Stimulated activated CD4-positive, alpha-beta T cell treated with anti-CD3 and anti-CD28 coated beads, Interleukin-1b, Interleukin-23, amount 100 ng/mL, for 1 hour (primary cell): ENCODE measurements at places on chromosomes 7 and 10.

DNA sequence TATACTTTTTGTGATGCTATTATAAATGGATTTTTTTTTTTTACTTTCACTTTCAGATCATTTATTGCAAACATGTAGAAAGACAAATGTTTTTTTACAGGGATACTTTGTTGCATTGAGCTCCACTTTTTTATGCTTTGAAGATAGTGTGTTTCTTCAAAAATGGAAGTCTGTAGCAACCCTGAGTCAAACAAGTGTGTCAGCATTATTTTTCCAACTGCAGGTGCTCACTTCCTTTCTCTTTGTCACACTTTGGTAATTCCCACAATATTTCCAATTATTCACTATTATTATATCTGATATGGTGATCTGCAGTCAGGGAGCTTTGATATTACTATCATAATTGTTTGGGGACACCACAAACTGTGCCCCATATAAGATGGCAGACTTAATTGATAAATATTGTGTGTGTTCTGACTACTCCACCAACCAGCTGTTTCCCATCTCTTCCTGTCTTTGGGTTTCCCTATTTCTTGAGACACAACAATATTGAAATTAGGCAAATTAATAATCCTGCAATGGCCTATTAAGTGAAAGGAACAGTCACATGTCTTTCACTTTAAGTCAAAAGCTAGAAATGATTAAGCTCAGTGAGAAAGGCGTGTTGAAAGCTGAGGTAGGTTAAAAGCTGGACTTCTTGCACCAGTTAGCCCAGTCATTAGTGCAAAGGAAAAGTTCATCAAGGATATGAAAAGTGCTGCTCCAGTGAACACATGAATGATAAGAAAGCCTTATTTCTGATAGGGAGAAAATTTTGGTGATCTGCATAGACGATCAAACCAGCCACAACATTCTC, 231.3 kb upstream of the SH2B2 start:
- no peak for DNase-seq

GRCh38 chr7:130845581-130846085, 111.6 kb upstream of the KLF14 start:
- DNase-seq: no peak

- no peak for DNase-seq
These were observed 34.6 kb downstream of the IFT22 start for GRCh38 chr7:101287032-101287431.

DNA sequence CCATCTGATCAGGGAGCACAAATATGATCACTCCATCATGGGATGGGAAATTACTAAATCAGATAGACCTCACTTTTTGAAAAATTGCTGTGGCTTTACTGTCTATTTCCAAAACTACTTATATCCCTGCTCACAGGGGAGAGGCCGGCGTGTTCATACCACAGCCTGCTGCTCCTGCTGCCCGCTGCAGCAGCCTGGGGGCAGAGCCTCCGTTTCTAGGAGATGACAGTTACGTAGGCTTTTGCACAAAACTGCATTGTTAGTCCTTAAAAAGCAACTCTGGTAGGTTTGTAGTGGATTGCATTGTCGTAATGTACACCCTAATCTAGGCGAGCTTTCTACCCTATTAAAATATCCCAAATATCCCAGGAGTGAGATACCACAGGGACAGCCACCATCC, 203.7 kb downstream of the EBF3 start:
- DNase-seq: no peak

DNA sequence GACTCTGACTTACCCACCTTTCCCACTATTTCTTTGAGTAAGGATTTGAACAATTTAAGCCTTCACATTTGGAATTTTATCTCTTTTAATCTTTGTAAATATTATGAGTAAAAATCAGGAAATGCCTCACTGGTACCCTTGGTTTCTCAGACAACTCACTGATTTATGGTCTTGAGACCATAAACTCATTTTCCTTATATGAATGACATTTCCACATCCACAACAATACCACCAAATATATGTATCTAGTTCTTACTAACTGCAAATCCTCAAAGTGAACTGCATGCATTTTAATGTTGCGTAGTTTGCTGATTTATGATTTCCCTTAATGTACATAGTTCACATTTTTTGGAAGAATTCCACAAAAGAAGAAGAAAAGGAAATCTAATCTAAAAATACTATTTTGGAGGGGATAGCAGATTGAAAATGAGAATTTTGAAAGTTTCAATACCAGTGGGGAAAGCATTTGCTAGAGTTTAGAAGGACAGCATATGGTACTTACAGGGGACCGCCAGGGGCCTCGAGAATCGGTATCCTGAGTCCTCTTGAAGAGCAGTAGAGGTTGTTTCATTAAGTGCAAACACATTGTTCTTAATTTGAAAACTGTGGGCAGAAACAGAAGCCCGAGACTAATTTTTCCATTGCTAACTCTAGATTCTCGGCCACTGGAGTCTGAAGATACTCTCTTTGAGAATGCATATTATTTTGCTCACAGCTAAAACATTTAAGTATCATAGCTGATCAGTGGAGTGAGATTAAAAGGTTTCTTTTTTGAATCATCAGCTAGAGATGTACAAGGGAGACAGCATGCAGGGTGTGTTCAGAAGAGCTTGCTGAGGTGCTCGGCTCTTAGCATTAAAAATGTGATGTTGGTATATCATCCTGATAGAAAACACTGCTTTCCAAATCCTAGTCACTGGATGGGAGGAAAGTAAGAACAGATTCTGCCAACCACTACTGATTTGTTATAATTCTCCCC, 964.0 kb downstream of the GATA3 start:
- DNase-seq: no peak

DNA sequence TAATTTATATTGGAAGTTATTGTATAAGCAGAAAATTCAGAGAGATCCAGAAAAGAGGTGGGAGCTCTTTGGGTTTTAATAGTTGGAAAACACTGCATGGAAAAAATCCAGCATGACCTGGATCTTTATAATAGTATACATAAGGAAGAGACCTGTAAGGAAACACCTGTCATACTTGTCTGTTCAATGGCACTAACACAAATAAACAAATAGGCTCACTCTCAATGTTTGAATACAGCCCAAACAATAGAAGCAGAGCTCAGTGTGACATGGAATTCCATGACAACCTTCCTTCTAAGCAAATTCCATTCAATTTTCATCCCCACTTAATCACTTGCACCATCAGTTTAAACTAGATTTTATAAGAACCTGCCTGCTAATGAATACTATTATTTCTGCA, 31.7 kb downstream of the CISD1 start:
- no peak for DNase-seq

DNA sequence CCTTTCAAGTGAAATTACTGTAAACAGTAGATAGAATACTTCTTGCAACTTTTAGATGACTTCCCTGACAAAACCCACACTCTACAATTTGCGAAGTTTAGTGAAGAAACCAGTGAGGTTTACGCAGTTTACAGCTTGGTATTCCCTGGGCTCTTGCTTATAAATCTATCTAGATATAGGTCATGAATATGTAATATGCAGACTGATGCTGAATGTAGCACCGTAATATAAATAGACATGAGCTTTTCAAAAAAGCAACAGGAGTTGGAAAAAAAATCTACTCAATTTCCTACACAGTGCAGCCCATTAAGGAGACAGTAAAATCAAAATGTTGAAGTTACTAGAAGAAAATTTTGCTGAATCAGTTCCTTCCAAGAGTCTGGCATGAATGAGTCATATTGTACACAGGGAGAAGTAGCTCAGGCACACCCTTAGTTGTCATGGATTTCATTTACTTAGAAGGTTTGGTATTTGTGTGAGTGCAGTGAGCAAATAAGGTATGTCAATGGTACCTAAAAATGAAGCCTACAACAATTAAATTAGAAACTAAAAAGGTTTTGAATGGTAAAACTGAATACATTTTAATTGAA, 67.7 kb upstream of the NEUROD6 start:
- no peak for DNase-seq

DNA sequence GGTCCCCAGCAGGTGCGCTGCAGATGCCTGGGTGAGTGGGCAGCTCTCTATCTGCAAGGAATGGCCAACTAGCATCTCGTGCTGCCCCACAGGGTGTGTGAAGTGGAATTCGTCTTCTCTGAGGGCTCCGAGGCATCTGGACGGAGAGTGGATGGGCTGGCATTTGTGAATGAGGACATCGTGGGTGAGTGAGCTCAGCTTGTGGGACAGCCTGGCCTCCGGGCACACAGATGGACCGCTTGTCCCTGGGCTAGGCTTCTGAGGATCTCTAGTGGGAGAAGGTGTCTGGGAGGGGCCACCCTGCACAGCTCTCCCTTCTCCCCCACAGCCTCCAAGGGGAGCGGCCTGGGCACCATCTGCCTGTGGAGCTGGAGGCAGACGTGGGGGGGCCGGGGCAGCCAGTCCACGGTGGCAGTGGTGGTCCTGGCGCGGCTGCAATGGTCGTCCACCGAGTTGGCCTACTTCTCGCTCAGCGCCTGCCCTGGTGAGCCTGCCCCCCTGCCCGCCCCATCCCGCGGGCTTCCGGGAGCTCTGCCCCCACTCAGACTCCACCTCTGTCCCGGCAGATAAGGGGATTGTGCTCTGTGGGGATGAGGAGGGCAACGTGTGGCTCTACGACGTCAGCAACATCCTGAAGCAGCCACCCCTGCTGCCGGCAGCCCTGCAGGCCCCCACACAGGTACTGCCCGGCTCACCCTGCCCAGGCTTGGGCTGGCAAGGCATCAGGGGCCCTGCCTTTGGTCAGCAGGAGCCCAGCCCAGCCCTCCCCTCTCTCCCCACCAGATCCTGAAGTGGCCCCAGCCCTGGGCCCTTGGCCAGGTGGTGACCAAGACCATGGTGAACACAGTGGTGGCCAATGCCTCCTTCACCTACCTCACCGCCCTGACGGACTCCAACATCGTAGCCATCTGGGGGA, 6.3 kb downstream of the POLR2J start:
- no peak for DNase-seq

- DNase-seq: no peak
These were observed 20.0 kb downstream of the HYAL4 start for GRCh38 chr7:123864966-123865365.

DNA sequence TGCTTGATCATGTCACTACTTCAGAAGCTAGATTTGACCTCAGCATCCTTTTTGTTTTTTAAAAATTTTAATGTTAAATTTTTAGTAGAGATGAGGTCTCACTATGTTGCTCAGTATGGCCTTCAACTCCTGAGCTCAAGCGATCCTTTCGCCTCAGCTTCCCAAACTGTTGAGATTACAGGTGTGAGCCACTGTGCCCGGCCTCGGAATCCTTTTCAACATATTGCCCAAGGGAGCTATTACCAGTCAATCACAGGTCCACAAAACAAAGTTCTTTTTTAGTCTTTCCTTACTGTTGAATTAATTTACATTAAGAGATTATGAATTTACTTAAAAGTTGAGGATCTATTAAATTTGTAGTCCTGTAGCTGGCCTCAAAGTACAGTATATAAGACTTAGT, 37.7 kb downstream of the CCSER2 start:
- DNase-seq: no peak

- no peak for DNase-seq
These were observed 428.2 kb upstream of the GALNT17 start for GRCh38 chr7:70703785-70704184.

GRCh38 chr10:43061760-43062159, 15.1 kb upstream of the RET start:
- no peak for DNase-seq

- no peak for DNase-seq
These were observed 340.1 kb downstream of the WDR37 start for GRCh38 chr10:1396297-1396635.

DNA sequence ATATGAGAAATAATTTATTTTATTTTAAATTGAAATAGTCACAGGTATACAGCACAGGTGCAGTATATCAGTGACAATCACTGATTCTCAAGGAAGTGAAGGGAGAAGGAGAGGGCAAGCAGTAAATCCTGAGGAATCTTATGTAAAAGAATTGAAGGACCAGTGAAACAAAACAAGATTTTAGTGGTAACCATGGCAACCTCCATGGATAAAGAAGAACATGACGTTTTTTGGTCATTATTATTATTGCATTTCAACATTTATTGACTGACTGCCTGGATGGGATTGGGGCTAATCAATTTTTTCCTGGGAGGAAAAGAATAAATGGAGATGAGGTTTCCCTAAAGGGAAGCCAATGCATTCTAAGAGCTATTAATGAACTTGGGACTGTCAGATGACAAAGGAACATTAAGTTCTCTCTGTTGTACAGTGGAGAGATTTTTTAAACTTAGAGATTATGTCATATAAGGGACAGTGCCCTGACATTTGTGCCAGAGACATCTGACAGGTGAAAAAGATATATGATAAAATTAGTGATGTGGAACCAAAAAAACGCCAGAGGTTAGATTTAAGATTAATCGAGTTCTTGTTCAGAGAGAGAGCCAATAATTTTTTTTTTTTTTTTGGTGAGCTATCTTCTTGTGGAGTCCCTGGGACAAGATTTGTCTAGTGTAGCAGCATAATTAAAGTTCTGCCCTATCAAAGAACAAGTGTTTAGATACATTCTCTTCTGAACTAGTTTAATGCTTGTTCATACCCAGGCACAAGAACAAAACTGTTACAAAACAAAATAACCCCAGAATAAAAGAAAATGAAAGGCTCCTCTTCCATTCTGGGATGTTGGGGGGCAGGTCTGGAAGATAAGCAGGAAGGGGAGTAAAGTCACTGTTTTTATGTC, 279.9 kb downstream of the CSTF2T start:
- no peak for DNase-seq

DNA sequence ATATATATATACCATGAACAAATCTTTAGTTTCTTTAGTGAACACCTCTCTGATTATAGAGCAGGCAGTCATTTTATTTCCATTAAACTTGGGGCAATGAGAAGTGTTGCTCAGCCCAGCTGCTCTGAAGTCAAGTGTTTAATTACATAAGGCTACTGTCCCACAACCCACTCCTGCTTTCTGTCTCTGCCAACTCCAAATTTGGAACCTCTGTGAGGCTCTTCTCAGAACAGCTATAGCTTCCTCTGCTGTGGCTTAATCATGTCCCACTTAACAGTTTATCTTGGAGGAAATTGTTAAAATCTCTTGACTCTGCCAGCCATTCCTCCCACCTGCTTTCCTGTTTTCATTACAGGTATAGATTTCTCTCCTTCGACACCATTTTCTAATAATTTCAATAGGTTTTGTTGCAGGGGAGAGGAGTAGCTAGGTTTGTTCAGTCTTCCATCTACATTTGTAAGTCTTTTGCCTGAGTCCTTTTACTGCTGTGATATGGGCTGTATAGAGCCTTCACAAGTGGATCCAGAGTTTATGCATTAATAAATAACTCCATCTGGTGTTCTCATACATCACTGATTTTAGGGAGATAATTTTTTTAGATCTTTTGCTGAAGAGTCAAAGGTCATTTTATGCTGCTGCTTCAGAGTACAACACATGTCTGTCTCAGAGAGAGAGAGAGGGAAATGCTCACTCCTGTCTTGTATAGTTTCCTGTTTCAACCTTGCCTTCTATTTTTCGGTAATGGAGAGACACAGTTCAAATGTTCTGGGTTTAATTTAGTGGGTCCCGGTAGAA, 170.4 kb downstream of the WNT2 start:
- no peak for DNase-seq

DNA sequence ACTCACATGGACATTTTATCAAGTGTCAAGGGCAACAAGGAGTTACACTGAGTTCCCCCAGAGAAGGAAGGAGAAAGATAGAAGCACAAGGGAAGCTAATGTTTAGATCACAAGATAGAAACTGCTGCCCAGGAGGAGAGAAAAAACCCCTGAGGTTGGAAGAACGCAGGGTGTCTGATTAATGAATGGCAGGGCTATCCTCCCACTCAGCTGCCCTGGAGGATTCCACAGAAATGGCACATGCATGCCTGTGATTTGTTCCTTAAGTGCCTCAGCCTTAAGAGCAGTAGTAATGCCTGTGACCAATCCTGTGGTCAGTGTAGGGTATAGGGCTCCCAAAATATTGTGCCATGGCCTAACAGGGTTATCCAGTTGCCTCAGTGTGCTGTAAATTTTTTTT, 20.2 kb downstream of the DNAJB9 start:
- DNase-seq: no peak

- DNase-seq: no peak
These were observed 270.1 kb upstream of the AKR1E2 start for GRCh38 chr10:4555920-4556319.
